ENCODE measurements at places on chromosomes 12 and 14.

GRCh38 chr12:623172-623864 is 39.9 kb downstream of the NINJ2 start:
- no peak for DNase-seq

- no peak for DNase-seq
These were observed 6.6 kb upstream of the NPFF start for GRCh38 chr12:53513712-53514410.

DNA sequence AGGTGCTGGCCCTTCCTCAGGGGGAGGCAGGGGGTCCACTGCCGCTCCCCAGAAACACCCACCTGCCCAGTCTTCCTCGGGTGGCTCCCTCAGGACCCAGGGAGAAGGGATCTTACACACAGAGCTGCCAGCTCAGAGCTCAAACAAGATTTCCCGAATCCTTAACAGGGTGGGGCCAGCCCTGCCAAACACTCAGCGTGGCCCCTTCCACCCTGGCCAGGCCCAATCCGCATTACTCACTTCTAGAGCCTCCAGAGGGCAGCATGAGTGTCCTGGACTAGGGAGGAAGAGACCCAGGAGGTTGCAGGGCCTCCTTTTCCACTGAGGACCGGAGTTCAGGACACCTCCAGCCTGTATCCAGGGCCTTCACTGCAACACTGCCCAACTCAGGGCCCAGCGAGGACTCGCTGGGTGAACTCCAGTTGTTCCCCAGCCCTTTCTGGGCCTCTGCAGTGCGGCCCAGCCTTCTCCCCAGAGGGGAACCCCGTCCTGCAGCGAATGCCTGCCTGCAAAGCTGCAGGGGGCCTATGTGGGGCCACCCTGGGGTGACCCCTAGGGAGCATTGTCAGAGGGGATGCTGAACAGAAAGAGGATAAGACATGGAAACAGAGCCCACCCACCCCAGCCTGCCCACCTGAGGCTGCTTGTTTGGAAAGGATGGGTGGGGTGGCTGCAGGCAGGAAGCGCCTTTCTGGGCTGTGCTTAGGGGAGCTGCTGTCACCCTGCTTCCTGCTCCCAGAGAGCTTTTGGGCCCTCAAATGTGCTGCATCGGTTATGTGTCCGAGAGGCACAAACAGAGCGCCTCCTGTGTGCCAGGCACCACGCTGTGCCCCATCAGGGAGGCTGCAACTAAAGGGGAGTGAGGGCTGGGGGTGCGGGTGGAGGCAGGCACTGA is 43.8 kb downstream of the CCNK start:
- DNase-seq, result no peak

GRCh38 chr14:37589715-37590427 is 5.2 kb downstream of the FOXA1 start:
- DNase-seq, result no peak

DNA sequence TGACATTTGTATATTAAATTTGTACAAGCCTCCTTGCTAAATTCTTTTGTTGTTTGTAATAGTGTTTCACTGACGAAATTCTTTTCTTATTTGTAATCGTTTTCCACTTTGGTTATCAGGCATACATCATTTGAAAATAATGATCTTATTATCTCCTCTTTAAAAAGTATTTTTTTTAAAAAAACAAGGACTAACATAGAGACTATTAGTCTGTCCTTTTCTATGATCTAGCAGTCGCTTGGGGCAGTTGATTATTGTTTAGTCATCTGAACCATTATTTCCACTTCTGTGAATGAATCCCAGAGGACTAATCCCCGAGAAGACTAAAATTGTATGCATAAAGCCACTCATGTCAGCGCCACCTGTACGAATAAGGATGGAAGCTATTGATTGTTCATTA is 11.5 kb downstream of the ADGRD1 start:
- no peak for DNase-seq

- no peak for DNase-seq
These were observed 59.8 kb upstream of the SLC38A2 start for GRCh38 chr12:46432325-46432724.

DNA sequence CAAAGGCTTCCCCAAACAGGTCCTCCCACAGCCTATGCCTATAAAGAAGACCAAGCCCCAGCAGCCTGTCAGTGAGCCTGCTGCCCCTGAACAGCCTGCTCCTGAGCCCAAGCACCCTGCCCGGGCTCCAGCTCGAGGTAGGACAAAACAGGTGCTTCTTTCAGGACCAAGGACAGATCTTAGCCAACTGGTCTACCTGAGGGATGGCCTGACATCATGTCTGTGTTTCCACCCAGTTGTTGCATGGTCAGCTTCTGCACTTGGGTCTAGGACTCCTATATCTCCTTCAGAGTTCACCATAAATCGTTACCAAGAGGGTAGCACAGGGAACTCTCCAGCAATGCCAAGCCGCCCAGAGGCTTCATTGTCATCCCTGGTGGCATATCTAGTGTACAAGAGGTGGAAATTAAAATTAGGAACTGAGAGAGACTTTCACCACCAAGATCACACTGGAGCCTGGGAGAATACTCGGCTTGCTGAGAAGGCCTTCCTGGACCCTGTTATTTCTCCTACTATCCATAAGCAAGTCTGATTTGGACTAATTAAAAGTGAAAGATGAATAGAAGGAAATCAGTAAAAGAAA is 38.2 kb upstream of the OAS1 start:
- DNase-seq, result no peak

- DNase-seq, result no peak
These were observed 65.2 kb downstream of the WIF1 start for GRCh38 chr12:65055859-65056258.

- no peak for DNase-seq
These were observed 362.6 kb downstream of the BCAT1 start for GRCh38 chr12:24586293-24586692.

DNA sequence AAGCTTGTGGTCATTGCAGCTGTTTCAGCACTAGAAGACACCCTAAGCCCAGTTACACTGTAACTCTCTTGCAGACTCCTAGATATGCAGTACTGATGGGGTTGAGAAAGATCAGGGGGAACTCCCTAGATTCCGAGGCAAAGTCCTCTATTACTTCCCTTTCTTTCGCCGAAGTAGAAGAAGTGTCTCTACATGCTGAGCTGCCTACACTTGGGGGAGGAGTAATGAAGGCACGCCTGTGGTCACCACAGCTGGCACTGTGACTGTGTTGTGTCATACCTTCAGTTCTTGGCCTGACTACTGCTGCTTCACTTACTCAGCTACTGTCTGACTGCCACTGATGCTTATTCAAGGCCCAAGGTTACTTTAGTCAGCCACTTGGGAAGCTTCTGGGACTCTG is 35.1 kb upstream of the RPL10L start:
- DNase-seq, result no peak

Measured in stimulated activated CD4-positive, alpha-beta T cell treated with anti-CD3 and anti-CD28 coated beads, Interleukin-2, amount 100 ng/mL, for 24 hours (primary cell).